ENCODE measurements at places on chromosomes 12 and 14.

- no peak for DNase-seq
Observed at GRCh38 chr14:68263563-68264259, 444.1 kb downstream of the RAD51B start.

DNA sequence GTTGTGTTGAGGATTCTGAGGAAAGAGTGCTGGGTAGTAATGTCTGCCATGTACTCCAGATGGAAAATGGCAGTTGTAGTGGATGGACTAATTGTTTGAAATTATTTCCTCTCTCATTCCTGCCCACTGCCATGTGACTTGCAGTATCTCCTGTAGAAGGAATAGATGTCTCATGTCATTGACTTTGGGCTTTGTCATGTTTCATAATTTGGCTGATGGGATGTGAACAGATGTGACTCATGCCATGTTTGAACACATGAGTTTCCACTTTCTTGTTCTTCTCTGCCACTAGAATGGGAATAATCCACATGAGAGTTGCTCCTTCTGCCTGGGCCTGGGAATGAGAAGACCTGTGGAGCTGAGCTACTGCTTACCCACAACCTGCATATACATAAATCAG is 2.4 kb upstream of the CALCOCO1 start:
- no peak for DNase-seq

GRCh38 chr12:45468751-45469615 is 253.1 kb downstream of the ANO6 start:
- DNase-seq, result no peak

DNA sequence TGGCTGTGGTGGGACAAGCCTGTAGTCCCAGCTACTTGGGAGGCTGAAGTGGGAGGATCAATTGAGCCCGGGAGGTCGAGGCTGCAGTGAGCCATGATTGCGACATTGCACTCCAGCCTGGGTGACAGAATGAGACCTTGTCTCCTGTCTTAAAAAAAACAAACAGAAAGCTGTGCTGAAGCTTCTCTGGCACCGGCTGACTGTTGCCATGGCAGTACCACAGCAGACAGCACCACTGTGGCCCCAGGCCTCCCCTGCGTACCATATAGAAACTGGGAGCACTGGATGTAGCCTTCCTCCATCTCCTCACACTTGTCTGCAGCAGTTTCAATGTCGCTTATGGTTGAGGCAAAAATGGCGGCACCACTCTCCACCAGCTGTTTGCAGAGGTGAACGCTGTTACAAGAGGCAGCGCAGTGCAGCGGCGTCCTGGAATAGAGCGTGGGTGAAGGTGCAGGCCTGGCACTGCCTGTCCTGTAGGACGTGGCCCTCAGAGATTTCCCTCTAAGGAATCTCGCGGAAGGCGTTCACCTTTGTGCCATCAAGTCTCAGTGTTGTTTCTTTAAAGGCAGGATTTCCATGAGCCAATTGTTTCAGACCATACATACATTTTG is 21.9 kb downstream of the ZFYVE21 start:
- DNase-seq, result no peak

DNA sequence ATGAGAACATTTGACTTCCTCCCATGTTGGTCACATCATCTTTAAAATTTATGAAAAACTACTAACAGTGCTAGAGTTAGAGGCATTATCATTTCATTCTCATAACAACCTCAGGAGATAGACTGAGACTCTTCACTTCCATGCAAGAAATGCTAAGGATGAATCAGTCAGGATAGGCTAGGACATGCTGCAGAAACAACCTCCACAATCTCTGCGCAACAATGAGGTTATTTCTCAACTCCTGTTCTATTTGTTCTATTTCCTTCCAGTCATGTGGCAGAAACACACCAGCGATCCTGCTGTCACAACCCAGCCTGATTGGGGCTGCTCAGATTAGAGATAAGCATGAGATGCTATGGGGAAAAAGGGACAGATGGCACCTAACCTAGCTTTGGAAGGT is 49.0 kb upstream of the TMEM263 start:
- DNase-seq, result no peak

- no peak for DNase-seq
Observed at GRCh38 chr12:42936991-42937390, 347.4 kb upstream of the PRICKLE1 start.

GRCh38 chr12:38392554-38393144 is 76.1 kb downstream of the ALG10B start:
- no peak for DNase-seq

DNA sequence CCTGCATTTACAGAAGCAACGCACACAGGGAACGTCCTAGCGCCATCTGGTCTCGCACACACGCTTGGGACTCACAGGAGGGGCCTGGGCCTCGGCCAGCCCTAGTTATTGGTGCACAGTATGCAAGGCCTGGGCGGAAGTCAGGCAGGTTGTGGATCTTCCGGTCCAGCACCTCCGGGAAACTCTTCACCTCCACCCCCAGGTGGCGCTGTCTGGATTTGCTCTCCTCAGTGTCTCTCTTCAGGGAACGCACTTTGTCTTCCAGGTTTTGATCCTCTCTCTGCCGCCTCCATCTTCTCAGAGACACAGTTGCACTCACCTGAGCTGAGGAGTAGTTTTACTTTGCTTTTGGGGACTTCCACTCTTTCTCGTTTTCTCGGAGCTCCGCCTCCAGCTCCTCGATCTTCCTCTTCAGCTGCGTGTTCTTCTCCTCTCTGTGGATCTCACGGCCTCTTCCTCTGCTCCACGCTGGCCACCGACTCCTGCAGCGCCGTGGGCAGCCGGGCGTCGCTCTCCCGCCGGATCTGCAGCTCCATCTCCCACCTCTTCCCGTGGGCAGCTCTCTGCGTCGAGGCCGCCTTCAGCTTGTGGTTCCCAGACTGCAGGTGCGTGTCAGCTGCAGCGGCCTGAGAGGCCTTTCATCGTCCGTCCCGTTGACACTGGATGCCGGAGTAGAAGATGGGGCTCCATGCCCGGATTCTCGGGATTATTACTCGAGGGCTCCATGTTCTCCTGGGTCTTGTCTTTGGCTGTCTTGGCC is 933.8 kb downstream of the TMEM121 start:
- peak; percentile 33 for DNase-seq

DNA sequence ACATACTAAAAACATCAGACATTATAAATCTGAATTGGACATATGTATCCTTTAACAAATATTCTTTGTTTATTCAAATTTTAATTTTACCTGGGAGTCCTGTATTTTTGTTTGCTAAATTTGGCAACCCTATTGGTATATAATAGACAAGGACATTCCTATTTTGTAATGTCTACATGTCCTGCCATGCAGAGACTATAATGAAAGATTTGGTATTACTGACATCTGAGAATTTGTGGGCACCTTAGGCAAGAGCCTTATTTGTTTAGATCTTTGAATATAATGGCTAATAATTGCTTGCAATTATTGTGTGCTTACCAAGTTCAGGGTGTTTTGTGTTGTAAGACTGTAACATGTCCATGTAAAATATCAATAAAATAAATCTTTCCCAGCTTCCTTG is 334.4 kb downstream of the KCNH5 start:
- DNase-seq, result no peak

DNA sequence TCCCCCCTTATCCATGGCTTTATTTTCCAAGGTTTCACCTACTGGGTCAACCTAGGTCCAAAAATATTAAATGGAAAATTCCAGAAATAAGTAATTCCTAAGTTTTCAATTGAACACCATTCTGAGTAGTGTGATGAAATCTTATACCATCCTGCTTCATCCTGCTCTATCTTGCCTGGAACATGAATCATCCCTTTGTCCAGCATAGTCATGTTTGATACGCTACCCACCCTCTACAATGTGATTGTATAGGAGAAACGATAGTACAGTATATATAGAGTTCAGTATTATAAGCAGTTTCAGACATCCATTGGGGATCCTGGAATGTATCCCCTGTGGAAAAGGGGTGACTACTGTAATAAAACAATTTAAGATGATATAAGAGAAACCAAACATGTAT is 62.2 kb downstream of the IFNG start:
- DNase-seq, result no peak

- DNase-seq, result no peak
Observed at GRCh38 chr12:14930299-14930698, 8.0 kb downstream of the ERP27 start.

GRCh38 chr12:50720085-50720484 is 43.8 kb upstream of the ATF1 start:
- DNase-seq, result no peak

DNA sequence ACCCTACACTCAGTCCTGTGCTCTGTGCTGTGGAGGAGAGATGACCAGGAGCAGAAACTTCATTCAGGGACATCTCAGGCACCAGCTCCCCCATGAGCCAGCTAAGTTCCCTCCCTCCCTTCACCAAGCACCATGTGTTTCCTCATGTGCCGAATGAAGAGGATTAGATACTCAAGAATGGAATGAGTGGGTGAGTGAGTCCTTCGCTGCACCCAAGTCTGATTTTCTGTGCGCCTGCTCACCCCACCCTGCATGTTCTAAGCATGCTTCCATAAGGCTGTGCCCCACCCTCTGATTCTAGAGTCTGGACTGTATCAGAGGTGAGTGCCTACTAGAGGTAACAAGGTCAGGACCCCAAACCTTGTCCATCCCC is 12.1 kb downstream of the SERPINA5 start:
- DNase-seq, result no peak

DNA sequence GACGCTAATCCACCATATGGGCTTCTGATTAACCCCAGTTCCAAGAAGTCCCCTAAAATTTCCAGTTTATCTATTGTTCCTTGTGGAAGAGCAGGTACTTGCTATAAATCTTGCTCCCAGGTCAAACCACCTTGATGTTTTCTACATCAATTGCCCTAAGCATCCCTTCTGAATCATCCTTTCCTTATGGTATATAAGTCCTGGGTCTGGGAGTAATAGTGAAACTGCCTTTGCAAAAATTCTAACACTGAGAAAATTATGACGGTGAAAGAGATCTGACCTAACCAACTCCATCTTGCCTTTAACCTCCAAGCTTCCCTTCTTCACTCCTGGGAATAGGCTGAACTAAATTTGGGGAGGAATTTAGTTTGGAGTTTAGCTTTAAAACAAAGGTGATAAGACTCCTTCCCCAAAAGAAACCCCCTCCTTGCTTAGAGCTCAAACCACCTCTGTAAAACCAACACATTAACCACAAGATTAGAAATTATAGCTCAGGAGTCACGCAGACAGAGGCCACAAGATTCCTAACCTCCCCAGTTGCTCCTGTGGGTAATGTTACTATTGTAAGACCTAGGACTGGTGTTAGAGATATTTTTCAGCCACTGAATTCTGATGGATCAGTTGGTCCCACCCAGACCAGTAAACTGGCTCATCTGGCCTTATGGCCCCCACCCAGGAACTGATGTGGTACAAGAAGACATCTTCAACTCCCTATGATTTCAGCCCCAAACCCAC is 33.8 kb upstream of the DTX1 start:
- DNase-seq, result no peak

GRCh38 chr12:45695035-45695434 is 34.5 kb upstream of the ARID2 start:
- DNase-seq, result no peak

GRCh38 chr12:80485222-80485987 is 41.4 kb downstream of the PTPRQ start:
- no peak for DNase-seq

DNA sequence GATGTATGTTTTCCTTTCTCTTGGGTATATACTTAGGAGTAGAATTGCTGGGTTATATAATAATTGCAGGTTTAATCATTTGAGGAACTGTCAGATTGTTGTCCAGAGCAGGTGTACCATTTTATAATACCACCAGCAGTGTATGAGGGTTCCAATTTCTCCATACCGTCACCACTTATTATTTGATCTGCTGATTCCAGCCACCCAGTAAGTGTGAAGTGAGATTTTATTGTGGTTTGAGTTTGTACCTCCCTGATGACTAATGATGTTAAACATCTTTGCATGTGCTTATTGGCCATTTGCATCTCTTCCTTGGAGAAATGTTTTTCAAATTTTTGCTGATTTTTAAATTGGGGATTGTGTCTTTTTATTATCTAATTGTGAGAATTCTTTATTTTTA is 15.1 kb downstream of the NCKAP5L start:
- no peak for DNase-seq

DNA sequence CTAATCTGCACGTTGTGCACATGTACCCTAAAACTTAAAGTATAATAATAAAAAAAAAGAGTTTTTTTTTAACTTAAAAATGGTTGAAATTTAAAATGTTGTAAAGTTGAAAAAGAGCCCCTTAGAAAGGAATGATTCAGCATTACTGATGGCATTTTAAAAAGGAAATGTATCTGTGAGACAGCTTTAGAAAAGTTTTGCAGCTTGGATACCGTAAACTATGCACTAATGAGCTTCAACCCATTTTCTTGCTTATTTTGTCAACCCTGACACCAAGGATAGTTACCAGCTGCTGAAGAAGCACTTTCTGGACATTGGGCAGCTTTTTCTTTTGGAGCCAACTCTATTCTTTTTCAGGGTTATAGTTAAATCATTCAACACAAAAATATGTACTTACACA is 4.3 kb downstream of the BICD1 start:
- no peak for DNase-seq

DNA sequence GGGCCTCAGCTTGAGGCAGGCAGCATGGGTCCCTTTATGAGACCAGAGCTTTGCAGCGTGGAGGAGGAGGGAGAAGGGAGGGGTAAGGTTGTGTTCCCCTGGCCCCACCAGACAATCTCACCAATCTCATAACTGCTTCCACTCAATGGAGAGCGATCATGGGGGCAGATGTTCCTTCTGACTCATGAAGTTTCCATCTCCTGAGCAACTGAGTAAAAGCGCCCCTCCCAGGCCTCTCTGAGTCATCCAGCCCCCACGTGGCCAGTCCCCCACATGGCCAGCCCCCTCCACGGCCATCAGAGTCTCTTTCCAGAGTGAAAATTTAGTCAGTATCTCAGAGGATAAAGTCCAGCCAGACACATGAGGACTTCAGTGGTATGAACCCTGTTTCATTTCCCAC is 39.2 kb upstream of the PLXNC1 start:
- peak; percentile 37 for DNase-seq

- no peak for DNase-seq
Observed at GRCh38 chr12:11238275-11238674, 31.2 kb downstream of the PRB3 start.

DNA sequence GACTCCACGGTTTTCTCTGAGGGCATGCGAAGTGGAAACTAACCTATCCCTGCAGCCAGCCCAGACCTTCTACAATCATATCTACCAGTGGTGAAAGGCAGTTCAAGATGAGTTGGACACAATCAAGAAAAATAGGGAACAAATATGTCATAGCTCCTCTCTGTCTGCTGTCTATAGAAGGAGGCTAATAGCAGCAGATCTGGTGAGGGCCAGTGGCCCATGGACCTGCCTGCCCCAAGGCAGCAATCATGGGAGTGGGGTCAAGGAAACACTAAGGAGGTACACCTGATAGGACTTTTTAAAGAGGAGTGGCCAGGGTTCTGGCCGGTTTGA is 149.5 kb downstream of the PRKCH start:
- DNase-seq, result no peak

- no peak for DNase-seq
Observed at GRCh38 chr12:124517260-124518050, 50.0 kb downstream of the NCOR2 start.

- DNase-seq, result no peak
Observed at GRCh38 chr12:93539821-93540220, 32.7 kb upstream of the SOCS2 start.

GRCh38 chr12:42807251-42807650 is 217.7 kb upstream of the PRICKLE1 start:
- DNase-seq, result no peak
